ENCODE measurements at places on chromosomes 5 and 9.

DNA sequence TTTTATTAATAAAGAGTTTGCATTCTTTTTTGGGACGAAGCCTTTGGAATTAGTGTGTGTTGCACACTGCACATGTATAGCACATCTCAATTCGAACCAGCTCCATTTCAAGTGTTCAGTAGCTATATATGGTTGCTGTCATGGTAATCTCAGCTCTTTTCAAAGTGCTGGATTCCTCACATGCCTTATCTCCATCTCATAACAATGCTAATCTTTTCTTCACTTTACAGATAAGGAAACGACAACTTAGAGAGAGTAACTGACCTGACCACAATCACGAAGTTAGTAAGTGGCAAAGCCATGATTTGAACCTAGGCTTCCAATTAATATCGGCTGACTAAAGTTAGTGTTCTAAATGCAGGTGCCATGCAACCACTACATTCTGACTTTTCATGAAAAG, 204.8 kb upstream of the RASEF start:
- DNase-seq: no peak

- DNase-seq: peak; percentile 61
Measured at GRCh38 chr9:132411091-132411508, 1.1 kb downstream of the CFAP77 start.

GRCh38 chr5:125639858-125640257, 783.4 kb upstream of the GRAMD2B start:
- no peak for DNase-seq

GRCh38 chr5:142317173-142317572, 7.6 kb downstream of the SPRY4 start:
- no peak for DNase-seq

- no peak for DNase-seq
Measured at GRCh38 chr9:33161589-33162132, 5.5 kb downstream of the B4GALT1 start.

GRCh38 chr5:163404364-163405173, 32.8 kb upstream of the CCNG1 start:
- DNase-seq: no peak

DNA sequence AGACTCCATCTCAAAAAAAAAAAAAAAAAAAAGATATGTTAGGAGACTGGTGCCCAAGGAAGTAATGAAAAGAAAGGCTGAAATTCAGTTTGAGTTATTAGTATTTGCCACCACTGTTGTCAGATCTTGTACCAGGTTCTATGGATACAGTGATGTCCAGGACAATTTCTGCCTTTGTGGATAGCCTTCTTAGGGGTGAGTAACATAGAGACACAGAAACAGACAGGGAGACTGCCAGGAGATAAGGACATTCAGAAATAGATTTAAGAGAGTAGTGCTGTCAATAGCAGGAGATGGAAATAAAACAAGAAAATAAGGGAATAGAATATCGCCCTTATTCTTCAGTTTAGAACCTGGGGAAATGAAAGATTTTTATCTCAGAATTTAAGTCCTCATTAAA, 6.3 kb upstream of the SPINK14 start:
- no peak for DNase-seq

GRCh38 chr5:35145012-35145411, 85.3 kb downstream of the PRLR start:
- no peak for DNase-seq

GRCh38 chr9:130129432-130130061, 42.7 kb upstream of the NCS1 start:
- no peak for DNase-seq

DNA sequence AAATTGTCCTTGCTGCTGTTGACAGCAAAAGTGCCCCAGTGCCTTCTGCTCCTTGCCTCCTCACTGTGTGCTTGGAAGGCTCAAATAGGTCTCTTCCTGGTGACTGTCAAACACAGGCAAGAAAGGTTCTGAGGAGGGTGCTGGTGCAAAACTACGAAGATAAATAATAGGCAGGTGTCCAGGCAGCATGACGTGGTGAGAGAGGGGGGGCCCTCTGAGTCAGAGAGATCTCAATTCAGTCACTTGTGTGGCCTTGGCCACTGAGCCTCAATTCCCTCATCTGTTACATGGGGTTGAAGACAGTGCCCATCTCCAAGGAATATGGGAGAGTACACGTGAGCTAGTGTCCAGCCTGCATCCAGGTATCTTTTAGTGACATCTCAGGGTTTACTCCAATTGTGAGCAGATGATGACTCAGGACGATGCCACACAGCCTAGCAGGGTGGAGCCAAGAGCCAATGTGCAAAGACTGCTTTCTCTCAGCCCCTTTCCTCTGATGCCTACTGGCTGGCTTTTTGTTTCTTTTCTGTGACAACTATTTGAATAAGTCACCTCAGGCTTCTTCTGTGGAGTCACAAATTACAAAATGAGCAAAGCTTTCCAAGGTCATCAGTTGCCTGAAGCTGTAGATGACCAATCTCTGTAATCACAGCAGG, 29.7 kb upstream of the SMIM32 start:
- DNase-seq: no peak

GRCh38 chr5:89458332-89458656, 575.3 kb upstream of the MEF2C start:
- DNase-seq: no peak

GRCh38 chr5:116536316-116537083, 38.1 kb downstream of the SEMA6A start:
- no peak for DNase-seq

DNA sequence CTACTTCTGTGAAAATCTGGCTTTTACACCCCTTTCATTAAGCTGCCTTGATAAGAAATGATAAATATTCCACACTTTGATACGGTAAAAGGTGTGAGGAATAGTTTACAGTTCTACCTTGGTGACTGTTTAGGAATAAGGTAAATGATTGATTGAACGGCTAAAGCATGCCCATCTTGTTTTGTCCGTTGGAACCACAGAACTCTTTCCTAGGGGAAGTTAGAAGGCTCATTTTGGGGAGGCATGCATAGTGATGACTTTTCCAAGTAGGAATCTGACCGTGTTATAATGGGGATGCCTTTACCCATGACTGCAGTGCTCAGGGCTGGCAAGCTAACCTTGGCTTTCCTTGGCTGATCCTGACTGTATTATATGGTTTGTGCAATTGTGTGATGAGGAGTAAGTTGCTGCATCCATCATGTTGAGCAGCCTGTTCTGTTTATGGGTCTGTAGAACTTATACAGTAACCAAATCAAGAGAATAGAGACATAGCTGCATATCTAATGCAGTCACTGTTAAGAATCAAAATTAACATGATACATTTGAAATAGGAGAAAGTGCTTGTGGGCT, 24.5 kb downstream of the PCSK5 start:
- DNase-seq: no peak

DNA sequence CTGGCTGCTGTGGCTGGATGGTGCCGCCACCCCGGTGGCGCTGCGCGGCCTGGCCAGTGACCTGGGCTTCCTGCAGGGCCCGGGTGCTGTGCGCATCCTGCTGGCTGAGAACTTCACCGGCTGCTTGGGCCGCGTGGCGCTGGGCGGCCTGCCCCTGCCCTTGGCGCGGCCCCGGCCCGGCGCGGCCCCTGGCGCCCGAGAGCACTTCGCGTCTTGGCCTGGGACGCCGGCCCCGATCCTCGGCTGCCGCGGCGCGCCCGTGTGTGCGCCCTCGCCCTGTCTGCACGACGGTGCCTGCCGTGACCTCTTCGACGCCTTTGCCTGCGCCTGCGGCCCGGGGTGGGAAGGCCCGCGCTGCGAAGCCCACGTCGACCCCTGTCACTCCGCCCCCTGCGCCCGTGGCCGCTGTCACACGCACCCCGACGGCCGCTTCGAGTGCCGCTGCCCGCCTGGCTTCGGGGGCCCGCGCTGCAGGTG, 17.5 kb downstream of the CRB2 start:
- no peak for DNase-seq

- no peak for DNase-seq
Measured at GRCh38 chr5:4204276-4205141, 608.9 kb downstream of the IRX1 start.

DNA sequence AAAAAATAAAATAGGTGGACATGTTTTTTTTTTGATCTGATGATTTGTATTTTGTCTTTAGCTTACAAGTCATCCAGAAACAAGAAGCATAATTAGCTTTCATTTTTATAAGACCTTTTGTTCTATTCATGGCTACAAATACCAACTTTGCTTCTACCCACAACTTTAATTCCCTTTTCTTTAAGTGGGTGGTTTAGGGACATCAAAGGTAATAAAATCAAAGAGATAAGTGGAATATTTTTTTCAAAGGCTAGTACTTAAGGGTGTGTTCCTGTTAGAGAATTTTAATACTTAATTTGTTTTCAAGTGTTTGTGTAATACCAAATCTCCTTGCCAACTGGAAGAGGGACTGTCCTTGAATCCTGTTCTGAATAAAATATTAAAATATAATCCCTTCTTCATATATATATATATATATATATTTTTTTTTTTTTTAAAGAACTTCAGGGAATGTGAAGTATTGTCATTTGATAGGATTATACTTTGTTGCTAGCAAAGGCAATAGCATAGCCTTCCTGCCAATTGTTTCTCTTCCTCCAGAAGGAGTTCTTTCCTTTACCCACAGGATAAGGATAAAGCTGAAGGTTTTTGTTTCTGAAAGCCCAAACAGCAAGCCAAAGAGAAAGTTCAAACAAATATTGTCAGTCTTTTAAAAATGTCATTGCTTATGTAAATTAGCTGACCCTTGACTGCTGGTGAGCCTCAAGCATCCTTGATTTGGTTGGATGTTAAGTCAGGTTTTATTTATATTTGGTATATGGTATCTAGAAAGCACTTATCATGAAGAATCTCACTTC, 108.9 kb downstream of the PAM start:
- DNase-seq: no peak

Measured in stimulated activated CD4-positive, alpha-beta T cell treated with anti-CD3 and anti-CD28 coated beads, TNF-alpha, amount 100 ng/mL, for 48 hours (primary cell).